ENCODE measurements at places on chromosomes 5 and 9.

DNA sequence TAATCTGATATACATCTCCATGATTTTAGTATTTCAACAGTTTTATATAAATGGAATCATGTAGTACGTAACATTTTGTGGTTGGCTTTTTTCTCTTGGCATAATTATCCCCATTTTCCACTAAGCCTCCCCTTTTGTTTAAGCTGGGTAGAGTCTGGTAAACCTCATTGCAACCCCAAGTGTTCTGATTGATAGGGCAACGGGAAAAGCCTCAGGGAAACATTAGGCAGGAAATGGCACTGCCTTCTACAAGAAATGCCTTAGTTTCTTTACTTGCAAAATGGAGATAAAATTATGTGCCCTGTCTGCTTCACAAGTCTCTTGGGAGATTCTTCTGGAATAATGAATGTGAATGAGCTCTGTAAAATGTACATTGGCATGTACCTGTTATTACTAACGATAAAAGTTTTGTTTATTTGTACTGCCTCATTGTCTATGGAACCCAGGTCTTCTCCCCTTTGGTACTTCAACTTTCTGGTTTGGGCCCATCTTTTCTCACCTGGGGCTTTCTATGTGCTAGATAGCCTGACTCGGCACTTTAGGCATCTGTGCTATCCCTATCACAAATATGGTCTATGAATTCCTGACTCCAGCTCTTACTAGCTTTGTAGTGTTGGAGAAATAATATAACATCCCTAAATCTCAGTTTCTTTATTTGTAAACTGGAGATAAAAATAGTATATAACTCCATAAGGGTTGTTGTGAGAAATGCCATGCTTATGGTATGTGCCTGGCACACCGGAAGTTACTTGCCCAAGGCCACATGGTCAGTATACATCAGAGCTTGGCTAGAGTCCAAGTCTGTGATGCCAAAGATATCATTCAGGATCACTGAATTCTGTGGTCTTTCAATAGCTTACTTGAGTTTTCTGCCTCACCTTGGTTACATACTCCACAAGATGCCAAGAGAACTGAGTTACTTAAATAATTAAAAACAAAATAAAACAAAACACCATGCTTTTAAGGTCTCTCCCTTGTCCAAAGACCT, 48.2 kb upstream of the ZNF169 start:
- peak; percentile 43 for DNase-seq

GRCh38 chr9:129777769-129778130, 24.9 kb upstream of the PTGES start:
- no peak for DNase-seq

GRCh38 chr5:91038180-91038808, 344.8 kb downstream of the ARRDC3 start:
- DNase-seq = no peak

DNA sequence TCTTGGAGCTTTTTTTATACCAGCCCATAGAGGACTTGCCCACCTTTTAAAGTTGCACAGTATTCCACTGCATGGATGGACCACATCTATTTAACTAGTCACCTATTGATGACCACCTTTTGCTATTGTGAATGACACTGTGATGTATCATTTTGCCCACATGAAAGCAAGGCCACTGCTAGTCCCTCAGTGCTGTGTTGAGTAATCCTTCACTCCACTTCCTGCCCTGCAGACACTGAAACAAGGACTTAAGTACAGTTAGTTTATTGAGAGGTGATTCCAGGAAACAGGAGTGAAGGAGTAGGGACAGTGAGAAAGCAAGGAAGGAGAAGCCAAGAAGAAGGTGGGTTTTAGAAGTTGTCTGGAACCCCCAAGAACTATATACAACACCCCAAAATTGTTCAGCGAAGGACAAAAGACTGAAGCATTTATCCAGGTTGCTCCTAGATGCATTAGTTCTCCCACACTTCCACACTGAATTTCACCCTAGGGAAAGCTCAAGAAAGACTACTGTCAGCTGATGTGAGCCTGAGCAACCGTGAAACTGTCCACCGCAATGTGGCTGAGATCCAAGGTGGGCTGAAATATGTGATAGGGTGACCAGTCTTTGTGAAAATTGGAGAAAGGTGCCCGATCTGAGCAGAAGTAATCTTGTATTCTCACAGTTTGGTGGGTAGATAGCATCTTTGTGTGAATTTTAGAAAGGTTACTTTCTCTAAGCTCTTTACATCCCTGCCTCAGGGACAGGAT, 45.2 kb upstream of the ANKRD31 start:
- no peak for DNase-seq

- DNase-seq = no peak
Measured at GRCh38 chr9:69472101-69472620, 147.1 kb downstream of the ENTREP1 start.

DNA sequence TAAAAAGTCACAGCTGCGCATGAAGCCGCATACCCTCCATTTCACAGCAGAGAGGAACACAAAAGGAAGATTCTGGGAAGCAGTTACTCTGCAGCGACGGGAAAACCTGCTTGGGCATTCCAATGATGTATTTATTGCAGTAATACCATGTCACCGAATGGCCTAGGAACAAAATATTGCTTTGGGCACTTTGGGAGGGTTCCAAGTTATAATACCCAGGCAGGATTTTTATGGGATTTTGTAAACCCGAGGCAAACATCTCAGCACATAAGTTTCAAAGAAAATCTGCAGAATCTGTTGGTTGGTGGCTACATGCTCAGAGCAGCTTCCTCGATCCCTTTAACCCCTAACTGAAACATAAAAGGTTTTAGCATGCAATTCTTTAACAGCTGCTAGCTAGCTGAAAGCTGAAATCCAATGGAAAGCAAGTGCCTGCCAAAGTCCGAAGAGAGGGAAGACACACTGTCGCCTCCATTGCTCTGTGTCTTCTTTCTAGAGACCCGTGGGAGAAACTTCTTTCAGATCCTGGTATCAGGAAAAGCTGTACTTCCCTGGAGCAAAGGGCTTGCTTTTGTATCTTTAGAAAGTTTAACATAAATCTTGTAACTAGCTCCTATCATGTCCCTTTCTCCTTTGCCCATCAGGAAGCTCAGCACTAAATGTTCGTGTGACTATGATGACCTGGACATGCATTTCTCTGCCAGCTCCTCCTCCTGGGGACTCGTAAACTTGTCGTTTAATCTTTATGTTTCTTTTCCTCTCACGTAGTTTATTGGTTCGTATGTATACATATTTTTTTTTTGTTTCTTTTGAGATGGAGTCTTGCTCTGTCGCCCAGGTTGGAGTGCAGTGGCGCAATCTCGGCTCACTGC, 195.0 kb downstream of the MAPKAP1 start:
- no peak for DNase-seq

- DNase-seq = no peak
Measured at GRCh38 chr9:104860263-104860662, 67.7 kb downstream of the ABCA1 start.

- no peak for DNase-seq
Measured at GRCh38 chr5:124025306-124025845, 513.4 kb downstream of the CSNK1G3 start.

DNA sequence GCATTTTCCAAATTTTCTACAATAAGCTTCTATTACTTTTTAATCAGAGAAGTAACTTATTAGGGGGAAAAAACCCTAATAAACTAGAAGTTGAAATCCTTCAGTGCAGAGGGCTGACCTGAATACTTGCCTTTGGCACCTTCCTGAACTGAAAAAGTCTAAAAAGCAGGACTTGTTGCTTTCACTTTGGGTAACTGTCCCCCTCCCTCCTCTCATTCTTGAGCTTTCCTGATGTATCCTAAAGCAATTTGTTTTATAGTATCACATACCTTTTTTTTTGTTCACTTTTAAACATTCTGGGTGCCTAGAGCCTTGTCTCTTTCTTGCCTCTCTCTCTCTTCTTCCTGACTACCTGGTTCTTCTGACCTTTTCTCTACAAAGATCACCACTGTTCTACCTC, 64.0 kb upstream of the ERBIN start:
- peak; percentile 20 for DNase-seq

GRCh38 chr9:135586601-135587109, 25.1 kb downstream of the PAEP start:
- no peak for DNase-seq

DNA sequence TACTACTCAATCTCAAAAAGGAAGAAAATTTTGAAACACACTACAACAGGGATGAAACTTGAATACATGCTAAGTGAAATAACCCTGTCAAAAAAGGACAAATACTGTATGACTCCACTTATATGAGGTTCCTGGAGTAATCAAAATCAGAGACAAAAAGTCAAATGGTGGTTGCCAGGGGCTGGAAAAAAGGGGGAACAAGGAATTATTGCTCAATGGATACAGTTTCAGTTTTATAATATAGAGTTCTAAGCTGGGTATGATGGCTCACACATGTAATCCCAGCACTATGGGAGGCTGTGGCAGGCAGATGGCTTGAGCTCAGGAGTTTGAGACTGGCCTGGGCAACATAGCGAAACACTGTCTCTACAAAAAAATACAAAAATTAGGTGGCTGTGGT, 29.0 kb downstream of the ETF1 start:
- no peak for DNase-seq

GRCh38 chr5:180085837-180086236, 14.3 kb upstream of the RNF130 start:
- DNase-seq = no peak

DNA sequence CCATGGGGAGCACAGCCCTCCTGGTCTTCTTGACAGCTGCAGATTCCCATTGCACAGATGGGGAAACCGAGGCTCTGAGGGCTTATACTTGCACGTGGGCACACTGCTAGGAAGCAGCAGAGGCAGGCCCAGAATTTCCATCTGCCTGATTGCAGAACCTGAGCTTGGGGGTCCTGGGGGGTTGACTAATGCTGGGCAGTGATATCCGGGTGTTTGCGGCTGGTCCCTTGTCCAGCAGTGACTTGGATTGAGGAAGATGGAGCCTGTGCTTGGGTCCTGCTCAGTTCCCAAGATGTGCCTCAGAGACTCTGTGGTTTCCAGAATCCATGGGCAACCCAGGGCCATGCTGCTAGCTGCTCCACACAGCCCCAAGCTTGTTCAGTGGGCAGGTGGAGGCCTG, 91.2 kb downstream of the PHF2 start:
- DNase-seq = no peak

GRCh38 chr5:68822796-68823195, 271.0 kb upstream of the SLC30A5 start:
- no peak for DNase-seq

- no peak for DNase-seq
Measured at GRCh38 chr5:177358370-177358819, 671 bp downstream of the RGS14 start.

- DNase-seq = no peak
Measured at GRCh38 chr9:98831696-98832095, 24.2 kb downstream of the GALNT12 start.

DNA sequence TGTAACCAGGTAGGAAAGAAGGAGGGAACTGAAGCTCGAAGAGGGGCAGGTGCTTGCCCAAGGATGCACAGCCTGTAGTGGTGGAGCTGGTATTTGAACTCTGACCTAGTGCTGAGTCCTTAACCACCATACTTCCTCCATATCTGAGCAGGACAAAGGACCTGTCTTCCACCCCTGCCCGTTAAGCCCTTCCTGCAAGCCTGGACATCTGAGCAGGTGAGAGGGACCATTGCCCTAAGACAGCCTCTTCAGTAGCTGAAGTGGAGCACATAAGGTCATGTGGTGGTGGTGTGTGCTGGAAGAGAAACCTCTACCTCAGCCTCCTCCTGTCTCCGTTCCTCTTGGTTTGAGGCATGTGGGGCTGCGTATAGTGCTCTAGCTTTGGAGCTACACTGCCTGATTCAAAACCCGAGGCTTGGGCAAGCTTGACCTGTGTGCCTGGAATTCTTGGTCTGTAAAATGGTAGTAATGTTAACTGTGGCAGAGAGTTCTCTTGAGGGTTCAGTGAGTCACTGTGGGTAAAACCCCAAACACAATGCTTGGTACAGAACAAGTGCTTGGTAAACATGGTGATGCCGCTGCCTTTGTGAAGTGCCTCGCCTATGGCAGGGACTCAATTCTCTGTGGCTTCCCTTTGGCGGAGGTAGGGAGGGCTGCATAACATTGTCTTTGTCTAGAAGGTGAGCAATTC, 7.4 kb downstream of the GALNT10 start:
- no peak for DNase-seq

DNA sequence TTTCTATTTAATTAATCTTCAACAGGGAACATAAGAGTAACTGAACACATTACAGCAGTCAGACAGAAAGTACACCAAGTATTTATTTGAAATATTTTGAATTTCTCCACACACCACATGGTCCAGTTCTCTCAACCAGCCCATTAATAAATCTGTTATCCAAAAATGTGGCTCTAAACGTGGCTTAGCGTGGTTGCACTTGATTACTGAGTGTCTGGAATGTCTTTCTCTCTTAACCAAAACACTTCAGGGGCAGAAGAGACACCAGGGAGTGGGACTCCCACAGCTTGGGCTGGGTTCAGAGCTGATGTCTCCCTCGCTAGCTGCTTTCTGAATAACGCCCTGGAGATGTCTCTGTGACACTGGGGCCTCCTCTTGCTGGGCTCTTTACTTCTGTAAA, 52.6 kb upstream of the FANCC start:
- DNase-seq = no peak

DNA sequence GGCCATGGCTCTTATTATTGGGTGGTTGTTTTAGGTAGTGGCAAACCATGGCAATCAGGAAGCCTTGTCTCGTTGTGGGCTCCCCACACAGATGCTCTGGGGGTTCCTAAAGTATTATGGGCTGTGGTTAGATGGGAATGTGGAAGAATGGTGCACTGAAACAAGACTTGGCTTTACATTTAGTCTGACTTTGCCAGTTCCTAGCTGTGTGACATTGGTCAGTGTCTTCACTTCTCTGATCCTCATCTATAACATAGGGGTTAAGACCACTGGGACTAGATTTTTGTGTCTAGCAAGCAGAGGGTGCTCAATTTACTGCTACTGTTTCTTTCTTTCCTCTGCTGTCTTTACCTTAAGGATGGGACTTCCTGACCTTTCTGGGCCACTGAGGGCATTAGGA, 149.5 kb downstream of the HSPA4 start:
- DNase-seq = no peak

- DNase-seq = no peak
Measured at GRCh38 chr9:129880654-129881546, 45.6 kb downstream of the USP20 start.

- no peak for DNase-seq
Measured at GRCh38 chr9:110710420-110710819, 41.8 kb downstream of the MUSK start.

- no peak for DNase-seq
Measured at GRCh38 chr5:143440448-143441115, 37.1 kb upstream of the NR3C1 start.

GRCh38 chr5:8446179-8446578, 577.2 kb downstream of the MTRR start:
- DNase-seq = no peak

DNA sequence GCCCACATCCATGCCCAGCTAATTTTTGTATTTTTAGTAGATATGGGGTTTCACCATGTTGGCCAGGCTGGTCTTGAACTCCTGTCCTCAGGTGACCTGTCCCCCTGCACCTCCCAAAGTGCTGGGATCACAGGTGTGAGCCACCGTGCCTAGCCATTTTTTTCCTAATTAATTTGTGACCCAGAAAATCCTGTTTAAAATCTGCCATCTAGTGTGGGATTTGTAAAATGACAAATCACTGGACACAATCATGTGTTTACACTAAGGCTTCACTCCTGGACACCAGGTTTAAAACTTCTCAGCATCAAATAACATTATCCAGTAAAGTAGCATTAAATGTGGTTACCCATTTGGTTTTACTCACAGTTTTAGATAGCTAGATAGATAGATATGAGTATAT, 18.6 kb upstream of the KDM4C start:
- DNase-seq = no peak

GRCh38 chr9:22158927-22159346, 149.8 kb upstream of the CDKN2B start:
- no peak for DNase-seq
